SK-MEL-5 (cell line): ENCODE measurements at places on chromosomes 2 and 18.

- no peak for DNase-seq
Measured at GRCh38 chr2:198763793-198764192, 693.9 kb downstream of the SATB2 start.

- no peak for DNase-seq
Measured at GRCh38 chr2:104289651-104290565, 564.0 kb upstream of the POU3F3 start.

DNA sequence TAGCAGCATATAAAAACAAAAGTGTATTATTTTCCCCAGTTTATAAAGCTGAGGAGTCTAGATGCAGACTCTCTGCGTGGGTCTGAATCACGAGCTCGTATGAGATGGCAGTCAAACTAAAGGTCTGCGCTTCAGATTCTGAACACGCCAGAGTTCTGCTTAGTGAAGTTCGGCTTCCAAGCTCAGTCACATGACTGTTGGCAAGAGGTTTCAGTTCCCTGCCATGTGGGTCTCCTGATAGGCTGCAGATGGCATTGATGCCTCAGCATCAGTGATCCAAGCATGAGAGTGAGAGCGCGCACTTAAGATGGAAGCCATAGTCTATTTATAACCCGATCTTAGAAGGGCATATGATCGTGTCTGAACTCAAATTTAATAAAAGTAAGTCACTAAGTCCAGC lies 242.8 kb upstream of the DOK6 start:
- peak; percentile 47 for DNase-seq

GRCh38 chr2:68391869-68392268 lies 26.8 kb downstream of the PLEK start:
- DNase-seq: no peak

GRCh38 chr2:27307287-27307544 lies 1.0 kb downstream of the UCN start:
- no peak for DNase-seq
